Anterior cingulate cortex (tissue), 58 donors: ENCODE measurements at places on chromosomes 6 and 20.

GRCh38 chr6:32226434-32226833 is 2.6 kb upstream of the NOTCH4 start:
- DNase-seq: no peak

DNA sequence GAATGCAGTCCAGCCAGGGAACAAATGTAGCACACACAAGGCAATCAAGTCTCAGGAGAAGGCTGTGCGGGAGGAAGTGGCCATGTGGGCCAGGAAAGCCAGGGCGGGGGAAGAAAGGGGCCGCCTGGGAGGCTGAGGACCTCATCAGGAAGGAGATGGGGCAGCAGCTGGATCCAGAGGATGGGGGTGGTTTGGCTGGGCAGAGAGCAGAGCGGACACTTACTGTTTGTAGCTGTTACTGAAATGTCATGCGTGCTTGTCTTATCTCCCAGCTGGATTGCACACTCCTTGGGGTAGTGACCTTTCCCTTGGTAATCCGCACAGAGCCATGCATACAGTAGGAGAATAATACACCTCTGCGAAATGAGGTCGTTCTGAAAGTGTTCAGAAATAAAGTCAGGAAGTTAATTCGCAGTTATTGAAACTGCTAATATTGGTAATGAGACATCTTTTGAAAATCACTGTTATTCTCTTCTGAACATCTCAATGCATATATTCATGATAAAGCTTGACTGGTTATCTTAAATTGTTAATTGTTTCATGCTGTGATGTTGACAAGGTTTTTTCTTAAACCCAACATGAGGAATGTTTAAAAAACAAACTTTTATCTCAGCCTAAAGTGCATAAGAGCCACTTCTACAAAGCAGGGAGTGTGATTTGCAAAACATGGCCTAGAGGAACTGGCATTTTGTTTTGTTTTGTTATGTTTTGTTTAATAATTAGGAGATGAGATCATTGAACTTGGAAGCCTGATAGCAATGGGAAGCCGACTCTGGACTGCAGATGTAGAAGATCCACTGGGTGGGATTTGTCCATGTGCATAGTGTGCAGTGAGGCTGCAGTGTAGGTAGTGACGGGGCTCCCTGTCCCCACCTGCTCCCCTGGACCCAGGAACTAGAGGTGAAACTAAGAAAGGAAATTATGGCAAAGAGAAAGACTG is 18.0 kb upstream of the MAP3K4 start:
- no peak for DNase-seq

DNA sequence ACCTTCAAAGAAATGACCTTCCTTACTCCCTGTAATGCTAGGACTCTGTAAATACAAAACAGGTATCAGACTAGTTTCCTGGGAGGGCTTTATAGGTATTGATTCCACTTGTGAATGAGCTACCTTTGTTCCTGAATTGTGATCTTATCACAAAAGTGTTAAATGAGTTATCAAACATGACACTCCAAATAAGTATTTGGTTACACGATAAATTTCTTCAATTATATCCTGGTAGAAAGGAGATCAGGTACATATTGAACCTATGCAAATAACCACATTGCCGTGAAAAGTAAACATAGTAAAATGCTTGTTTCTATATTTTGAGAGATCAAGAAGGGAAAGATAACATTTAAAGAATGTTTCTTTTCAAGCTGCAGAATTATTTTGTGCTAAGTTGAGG is 285.3 kb downstream of the HIVEP2 start:
- DNase-seq: no peak

DNA sequence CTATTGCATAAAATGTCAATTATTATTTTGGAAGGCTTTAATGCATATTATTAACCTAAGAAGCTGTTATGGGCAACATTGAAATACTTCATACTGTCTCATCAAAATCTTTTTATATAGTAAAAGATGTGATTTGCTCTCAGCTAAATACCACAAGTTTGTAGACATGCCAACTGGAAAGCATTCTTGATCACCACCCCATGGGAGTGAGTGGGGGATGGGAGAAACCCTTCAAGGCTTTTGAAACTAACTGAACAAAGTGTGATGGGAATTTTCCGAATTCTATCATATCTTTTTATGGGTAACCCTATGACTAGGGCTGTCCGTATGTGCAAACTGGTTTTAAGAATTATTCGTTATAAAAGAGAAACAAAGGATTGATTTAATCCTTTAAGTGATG is 377.3 kb upstream of the JAG1 start:
- no peak for DNase-seq

- DNase-seq: no peak
Observed at GRCh38 chr6:160172704-160173103, 51.1 kb downstream of the SLC22A1 start.

DNA sequence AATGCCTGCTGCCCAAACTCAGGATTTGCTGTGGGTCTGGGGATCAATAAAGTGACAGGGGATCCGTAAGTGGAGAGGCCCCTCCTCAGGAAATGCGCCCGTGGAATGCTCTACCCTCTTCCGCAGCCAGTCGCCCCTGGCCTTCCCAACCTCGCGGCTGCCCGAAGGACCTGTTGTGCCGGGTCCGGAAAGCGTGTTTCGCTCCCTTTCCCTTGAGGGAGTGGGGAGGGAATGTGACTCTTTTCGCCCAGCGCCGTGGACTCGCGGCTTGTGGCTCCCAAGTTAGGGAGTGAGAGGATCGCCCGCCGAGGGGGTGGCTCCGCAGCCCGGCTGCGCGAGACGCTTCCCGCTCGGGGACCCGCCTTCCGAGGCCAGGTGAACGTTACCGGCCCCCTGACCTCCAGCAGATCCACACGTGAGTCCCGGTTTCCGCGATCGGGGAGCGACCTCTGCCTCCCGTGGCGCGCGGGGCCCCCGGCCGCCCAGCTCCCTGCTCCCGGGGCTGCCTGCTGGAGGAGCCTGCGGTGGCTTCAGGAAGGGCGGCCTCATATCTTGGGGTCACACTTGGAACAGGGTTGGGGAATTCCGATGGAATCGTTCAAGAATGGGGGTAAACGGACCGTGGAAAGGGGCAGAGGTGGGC is 666 bp downstream of the TPD52L1 start:
- no peak for DNase-seq

- DNase-seq: no peak
Observed at GRCh38 chr6:20364327-20364726, 37.4 kb upstream of the E2F3 start.

GRCh38 chr20:34215711-34216381 is 25.4 kb upstream of the ASIP start:
- peak; percentile 51 for DNase-seq

- no peak for DNase-seq
Observed at GRCh38 chr6:158237656-158238055, 69.5 kb downstream of the GTF2H5 start.

DNA sequence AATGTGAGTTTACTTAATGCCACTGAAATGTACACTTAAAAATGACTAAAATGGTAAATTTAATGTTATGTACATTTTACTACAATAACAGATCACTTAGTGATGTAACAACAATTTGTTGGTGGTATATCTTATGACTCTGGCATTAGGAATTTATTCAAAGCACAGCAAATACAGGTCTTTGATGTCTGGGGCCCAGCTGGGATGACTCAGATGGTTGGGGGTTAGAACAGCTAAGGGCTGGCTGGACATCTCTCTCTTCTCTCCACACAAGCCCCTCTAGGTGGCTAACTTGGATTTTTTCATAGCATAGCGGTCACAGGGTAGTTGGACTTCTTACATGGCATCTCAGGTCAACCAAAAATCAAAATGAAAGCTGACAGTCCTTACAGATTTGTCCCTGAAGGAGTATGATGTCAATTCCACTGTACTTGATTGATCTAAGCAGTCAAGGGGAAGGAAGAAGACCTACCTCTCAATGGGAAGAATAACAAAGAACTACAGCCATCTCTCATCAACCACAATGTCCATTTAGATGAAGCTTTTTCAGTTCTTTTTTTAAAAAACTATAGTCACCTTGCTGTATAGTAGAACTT is 37.5 kb upstream of the LCA5 start:
- DNase-seq: no peak

GRCh38 chr6:108942556-108943492 is 94.6 kb downstream of the ARMC2 start:
- no peak for DNase-seq

- DNase-seq: no peak
Observed at GRCh38 chr6:90169374-90169773, 127.3 kb downstream of the BACH2 start.

GRCh38 chr6:12899046-12899833 is 182.7 kb downstream of the PHACTR1 start:
- DNase-seq: no peak

- DNase-seq: no peak
Observed at GRCh38 chr6:105868823-105869460, 217.2 kb upstream of the PRDM1 start.

GRCh38 chr6:108765495-108765894 is 82.7 kb upstream of the ARMC2 start:
- DNase-seq: no peak

DNA sequence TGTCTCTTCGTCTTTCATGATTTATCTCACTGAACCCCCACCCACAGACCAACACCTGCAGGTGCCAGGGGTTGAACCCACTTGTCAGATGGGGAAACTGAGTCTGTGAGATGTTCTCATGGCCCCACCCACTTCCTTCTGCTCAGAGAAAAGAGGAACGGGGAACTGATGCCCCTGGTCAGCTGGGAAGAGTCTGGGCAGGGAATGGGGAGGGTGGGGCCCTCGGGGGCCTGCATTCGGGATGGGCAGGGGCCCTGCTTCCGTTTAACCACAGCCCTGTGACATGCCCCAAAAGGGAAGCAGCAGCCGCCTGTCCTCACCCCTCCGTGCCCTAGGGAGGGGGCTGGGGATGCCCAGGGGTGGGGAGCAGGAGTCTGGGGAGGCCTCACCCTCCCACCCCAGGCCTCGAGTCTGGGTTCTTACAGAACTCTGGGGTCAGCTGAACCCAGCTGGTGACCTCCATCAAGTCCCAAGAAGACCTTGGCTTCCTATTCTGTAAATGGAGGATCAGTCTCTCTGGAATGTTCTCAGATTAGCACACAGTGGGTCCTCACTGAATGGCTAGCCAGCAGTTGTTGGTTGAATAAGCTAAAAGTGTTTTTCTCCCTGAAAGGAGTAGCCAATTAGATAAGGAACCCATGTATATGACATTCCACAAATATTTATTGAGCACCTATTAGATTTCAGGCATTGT is 81.5 kb downstream of the CEBPB start:
- DNase-seq: peak; percentile 20

GRCh38 chr6:7433121-7433617 is 43.6 kb downstream of the RIOK1 start:
- no peak for DNase-seq

DNA sequence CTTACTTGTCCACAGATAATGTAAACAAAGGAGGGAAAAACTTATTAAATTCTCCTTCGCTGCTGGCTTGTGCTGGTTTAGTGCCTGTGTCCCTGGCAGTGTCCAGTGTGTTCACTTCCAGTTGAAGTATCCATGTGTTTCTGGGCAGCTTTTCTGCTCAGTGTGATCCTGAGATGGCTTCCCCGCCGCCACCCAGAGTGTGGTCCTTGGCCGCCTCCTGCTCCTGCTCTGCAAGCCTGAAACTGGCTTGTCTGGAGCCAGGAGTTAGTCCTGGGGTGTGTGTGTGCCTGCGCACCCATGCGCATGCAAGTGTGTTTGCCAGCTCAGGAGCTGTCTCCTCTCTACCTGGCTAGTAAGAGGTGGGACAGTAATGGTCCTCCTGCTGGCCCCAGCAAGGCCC is 7.2 kb downstream of the BTBD3 start:
- DNase-seq: no peak

GRCh38 chr20:62063981-62064769 is 1.5 kb downstream of the TAF4 start:
- DNase-seq: no peak

DNA sequence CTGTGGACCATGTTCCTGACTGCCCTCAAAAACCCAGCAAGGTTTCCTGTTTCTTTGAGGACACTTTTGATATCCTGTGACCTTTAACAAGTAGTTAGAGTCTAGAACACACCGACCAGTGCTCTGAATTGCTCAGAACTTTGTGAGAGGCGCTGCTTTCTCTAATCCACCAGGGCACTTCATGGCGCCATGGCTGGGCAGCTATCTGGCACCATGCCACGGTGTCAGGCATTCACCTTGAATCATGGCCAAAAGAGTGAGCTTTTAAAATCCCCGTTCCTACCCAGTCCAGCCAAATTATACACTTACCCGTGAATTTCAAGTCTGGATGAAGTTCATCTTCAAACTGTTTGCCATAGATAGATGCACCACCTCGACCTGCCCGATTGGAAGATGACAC is 17.0 kb upstream of the CPNE5 start:
- no peak for DNase-seq

GRCh38 chr6:165641672-165642156 is 21.3 kb downstream of the PDE10A start:
- no peak for DNase-seq

DNA sequence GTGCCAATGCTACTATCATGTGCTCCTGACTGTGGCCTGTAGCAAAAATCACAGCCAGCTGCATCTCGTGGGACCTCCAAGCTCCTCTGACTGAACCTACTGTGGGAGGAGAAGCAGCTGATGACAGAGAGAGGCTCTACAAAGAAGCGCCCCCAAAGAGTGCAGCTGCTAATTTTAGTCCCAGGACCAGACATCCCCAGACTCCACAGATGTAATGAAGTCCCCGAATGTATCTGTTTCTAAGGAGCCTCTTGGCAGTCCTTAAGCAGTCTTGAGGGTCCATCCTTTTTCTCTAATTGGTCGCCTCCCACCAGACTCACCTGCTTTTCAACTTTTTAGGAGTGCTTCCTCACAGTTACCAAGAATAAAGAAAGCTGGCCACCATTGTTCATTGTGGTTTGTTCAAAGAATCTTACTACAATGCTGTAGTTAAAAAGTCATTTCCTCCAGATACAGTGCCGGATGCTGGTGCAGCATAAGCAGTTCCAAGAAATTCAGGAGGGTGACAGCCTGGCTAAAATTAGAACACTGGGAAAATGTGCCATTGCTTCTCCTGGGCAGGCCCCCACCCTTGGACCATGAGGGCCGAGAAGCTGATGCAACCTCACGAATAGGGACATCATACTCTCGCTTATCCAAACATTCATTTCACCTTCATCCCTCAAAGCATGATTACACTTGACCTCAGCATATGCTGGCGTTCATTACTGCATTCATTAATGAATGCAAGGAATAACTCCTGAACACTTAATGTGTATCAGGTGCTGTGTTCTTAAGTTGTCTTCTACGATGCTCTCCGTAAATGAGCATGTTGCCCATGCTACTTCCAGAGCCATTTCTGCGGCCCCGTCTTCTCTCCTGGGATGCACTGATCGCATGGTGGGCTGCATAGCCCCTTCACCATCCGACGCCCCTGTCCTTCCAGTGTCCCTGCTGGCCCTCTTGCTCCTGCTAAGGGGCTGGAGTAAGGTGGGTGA is 66.4 kb downstream of the LY86 start:
- DNase-seq: no peak
